Fibroblast of lung (primary cell): ENCODE measurements at places on chromosomes 7 and 10.

DNA sequence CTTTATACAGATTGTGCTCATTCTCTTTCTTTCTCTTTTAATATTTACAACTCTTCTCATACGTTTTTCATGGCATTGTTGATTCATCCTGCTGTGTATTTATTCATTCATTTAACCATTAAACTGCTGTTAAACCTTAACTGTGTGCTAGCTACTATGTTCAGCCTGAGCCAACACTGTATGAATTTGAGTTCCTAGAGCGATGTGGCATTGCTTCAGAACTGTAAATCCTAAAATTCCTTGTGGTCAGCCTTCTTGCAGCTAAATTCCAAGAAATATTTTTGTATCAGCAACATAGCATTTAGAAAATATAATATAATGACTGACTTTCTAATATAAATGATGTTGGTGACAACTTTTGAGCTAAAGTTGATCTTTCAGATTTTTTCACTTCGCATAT, 184.7 kb upstream of the FZD1 start:
- DNase-seq = peak; percentile 75

DNA sequence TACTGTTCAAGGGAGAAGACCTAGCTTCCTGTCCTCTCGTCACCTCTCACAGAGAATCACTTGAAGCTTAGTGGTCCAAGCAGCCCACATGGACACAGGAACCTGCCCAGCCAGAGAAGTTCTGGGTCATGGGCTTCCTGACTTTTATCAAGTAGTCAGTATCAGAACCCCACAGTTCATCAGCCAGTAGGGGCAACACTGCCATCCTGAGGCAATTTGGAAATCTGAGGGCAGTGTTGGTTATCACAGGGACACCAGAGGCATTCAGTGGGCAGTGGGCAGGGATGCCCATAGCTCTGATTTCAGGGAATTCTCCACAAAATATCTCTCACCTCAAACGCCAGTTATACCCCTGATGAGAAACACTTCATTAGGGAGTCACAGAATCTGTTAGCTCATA, 22.5 kb upstream of the MGAM2 start:
- DNase-seq = no peak

DNA sequence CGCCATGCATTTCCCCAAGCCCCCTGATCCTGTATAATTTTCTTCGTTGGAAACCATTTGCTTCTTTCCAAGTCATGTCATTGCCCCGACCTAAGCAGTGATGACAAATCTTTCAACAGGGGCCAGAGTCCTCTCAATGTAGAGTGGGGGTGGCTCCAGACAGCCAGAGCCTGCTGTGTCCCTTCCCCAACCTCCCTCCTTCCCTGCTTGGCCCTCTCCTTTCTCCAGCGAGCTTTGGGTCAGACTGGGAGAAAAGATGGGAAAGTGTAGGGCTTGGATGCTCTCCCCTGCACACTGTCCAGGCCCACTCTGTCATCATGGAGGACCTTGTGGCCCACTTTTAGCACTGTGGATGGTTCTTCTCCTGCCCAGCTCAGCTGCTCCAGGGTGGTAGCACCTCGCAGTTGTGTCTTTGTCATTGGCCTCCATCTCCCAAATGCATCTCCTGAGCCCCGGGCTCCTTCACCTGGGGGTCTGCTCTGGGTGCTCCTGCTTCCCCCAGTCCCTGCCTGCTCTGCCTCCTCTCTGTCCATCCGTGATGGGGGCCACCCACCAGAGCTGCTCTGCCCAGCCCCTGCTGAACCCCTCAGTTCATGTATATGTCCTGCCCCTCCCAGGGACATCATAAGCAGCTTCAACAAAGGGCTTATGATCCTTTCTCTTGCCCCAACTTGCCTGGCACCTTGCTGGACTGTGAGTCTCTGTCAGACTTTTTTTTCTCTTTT, 37.5 kb downstream of the BTBD16 start:
- no peak for DNase-seq

GRCh38 chr10:61798713-61799112, 102.8 kb upstream of the ARID5B start:
- no peak for DNase-seq

DNA sequence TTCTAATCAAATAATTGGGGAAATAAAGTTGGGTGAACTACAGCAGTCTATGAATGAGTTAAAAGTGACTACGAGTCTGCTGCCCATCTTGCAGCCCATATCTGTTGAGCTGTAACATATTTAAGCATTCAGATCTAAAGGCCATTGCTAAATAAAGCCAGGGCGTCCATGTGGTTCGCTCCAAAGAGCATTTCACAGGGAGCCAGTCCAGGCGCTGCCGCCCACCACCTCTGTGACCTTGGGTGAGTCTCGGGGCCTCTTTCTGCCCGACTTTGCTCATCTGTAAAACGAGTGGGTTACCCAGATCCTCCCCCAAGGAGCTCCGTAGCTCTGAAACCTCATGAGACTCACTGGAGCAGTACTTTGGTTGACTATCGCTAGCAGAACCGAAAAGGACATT, 223.1 kb downstream of the CUX1 start:
- DNase-seq = no peak

GRCh38 chr7:129037585-129037984, 17.3 kb downstream of the TNPO3 start:
- DNase-seq = no peak

DNA sequence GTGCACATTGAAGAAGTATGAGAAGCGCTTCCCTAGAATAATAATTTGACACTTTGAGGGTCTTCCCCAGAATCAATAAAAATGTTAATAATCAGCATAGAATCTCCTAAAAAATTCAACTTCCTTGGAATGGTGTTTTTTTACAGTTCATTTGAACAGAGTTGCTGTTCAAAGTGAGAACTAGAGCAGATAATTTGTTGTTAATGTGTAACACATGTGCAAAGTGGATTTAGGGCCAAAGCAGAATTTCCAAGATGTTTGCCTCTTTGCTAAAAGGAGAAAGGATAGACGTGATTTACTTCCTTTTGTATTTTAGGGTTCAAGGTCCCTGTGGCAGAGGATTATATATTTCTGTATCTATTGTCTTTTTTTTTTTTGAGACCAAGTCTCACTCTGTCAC, 73.8 kb downstream of the ZNF277 start:
- DNase-seq = no peak

DNA sequence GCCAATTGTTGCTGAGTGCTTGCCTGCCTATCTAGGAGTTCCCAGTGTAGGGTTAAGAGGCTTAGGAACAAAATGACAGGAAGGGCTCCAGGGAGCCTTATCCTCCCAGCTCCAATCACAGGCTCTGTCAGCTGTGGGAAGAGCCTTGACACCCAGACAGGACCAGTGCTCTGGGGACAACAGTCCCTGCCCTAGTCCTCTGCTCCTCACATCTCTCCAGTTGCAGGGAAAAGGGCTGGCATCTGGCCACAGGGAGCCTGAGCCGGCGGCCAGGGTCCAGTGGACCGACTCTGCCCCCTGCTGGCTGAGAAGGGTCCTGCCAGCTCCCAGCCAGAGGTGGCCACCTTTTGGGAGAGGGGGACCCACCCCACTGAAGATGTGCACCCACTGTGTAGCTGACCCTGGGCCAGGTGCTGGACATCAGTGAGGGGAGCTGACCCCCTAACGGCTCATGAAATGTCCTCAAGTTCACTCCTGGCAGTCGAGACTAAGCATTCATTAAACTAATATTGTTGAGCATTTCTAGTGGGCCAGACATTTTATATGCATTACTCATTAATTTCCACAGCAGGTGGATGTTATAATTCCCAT, 17.6 kb downstream of the DNAJB12 start:
- DNase-seq = peak; percentile 81

- no peak for DNase-seq
Measured at GRCh38 chr10:13233358-13233757, 816 bp downstream of the UCMA start.

DNA sequence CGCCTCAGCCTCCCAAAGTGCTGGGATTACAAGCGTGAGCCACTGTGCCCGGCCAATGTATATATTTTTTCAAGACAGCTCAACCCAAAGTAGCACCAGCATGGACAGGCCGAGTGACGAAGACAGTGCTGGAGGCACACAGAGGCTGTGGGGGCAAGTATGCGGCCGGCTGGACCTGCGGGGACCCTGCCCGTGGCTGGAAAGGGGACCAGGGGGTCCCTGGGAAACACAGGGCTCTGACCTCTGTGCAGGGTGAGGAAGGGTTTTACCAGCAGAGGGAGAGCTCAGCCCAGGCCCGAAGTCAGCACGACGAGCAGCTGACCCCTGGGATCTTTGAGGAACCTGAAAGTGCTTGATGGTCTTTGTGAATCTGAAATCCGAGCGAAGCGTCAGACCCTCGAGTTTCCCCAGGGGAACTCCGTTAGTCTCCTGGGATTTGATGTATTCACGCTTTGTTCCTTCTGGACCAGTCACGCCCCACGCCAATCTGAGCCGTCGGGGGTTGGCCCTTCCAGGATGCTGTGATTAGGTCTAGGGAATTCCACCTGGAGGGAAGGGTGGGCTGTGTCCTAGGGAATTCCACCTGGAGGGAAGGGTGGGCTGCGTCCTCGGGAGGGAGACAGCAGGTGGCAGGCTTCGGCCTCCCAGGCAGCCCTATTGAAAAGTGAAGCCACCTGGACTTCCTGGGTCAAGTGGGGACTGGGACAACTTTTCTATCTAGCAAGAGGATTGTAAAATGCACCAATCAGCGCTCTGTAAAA, 10.9 kb upstream of the ZFAND2A start:
- DNase-seq = no peak

GRCh38 chr10:12221323-12222298, 25.6 kb downstream of the CDC123 start:
- DNase-seq = no peak

DNA sequence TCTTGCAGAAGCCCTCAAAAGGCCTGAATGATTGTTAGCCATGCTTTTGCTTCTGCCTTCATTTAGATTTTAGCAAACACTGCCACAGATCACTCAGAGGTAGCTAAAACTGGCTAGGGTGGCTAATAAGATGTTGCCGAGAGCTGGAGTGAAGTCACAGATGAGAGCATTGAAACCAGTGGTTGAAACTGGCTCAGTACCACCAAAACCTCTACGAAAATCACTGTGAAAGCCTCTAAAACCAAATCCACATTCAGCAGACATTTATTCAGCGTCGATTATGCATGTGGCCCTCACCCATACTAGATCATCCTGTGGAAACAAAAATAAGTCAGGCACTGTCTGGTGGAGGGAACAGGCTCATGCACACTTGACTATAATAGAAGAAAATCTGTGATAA, 50.8 kb downstream of the PIK3CG start:
- DNase-seq = no peak

GRCh38 chr10:119526621-119527592, 15.6 kb downstream of the RGS10 start:
- no peak for DNase-seq

- DNase-seq = no peak
Measured at GRCh38 chr7:137445268-137445667, 101.7 kb upstream of the PTN start.

DNA sequence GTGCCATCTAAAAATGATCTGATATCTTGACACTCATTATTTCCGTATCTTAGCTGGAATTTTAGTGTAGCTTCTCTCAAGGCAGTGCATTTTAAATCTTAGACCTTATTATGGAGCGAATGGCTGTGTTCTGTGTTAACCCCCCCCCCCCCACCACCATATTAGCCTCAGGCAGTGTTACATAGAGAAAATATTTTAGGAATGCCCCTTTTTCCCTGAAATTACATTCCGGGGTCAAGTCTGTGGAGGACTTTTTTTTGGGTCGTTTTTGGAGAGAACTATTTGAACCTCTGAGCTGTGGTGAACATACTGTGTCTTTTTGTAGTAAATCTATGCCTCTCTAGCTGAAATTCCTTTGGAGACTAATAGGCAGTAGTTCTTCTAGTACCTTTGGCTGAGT, 3.1 kb downstream of the CCDC126 start:
- DNase-seq = no peak

DNA sequence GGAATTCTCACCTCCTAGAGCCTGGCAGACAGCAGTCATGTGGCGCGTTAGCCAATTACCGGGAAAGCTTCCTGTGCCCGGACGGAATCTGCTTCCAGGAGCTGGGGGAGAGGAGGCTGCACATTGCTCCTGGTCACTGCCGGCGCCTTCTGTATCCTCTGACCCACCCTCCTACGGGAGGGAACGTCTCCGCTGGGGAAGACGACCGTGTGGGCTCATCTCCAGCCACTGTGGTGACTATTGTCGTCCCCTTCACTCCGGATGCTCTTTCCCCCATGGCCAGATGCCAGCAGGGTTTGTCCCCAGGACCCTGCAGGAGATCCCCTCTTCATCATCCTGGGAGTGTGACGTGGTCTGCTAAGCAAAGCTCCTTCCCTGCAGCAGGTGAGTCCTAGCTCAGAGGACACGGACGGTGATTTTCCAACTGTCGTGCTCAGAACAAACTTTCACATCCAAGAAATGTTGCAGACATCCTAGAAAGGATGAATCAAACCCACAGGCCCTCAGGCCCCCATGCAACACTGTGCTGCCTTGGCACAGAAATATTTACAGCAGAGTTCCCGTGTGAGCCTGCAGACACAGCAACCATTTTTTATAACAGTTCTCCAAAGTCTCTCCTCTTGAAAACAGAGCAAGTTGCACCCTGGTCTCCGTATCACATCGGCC, 29.6 kb upstream of the FAM20C start:
- DNase-seq = no peak

DNA sequence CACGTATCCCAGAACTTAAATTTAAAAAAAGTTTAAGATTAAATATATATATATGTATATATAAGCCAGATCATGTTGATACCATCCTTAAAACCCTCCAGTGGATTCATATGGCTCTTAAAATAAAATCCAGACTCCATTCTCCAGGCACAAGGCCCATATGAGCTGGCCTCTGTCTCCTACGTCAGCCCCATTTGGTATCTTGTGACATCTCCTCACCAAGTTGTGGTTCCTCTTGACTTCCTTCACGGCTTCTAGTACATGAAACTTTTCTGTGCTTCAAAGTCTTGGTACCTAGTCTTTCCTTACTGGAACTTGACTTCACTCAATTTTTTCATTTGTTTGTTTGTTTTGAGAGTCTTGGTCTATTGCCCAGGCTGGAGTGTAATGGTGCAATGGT, 61.3 kb downstream of the PRLHR start:
- DNase-seq = no peak

DNA sequence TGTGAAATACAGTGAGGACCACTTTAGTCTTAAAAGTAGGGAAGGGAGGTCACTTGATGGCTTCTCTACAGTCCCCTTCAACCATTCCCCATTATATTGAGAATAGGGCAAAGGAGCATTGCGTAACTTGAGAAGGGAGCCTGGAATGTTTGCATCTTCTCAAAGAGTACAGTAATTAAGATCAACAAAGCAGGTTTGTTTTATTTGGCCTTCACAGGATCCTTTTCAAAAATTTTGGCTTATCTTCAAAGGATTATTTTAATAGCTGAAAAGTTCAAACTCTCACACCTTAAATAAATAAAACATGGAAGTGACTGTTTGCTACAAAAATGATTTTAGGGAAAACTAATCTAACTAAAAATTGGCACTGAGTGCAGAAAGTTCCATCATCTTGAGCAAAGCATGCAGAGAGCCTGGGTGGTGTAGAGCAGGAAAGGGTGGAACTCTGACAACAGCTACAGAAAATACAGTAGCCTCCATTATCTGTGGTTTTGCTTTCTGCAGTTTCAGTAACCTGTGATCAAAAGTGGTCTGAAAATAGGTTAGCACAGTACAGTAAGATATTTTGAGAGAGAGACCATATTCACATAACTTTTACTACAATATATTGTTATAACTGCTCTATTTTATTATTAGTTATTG, 214.0 kb downstream of the MDFIC start:
- DNase-seq = peak; percentile 48

GRCh38 chr10:127009366-127009765, 104.1 kb downstream of the DOCK1 start:
- DNase-seq = no peak
